ENCODE measurements at places on chromosomes 4 and X.

DNA sequence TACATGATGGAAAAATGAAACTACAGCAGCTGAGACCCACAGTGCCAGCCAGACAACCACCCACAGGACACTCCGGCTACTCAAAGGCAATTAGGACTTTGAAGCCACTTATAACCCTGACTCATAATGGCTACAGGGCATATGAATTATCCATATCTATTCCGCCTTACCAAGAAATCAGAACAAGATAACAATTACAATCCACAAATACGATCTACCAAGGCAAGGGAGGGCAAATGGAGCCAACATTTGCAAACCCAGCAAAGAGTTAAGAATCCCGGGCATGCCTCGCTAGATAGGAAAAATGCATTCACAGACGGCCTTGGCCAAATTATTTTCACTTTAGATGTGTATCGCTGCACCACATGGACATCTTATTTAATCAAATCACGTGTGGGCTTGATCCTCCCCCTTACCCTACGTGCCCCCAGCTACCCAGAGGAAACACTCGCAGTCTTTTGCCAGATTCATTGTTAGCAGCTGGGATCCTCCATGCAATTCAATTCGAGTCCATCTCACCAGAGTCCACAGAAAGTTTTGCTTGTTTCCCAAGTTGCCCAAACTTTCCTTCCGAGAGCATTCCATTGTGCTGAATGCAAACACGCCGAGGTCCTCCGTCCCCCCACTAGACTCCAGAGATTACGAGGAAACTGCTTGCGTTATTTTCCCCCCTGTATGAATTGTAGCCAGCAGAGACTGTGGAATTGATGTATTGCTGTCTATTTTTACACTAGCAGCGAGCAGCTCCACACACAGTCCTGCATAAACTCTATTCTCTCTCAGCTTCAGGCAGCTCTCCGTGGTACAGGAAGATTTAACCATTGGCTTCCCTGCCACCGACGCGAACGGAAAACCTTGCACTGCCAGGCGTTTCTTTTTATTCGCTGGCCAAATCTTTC is 1.2 kb downstream of the PPARGC1A start:
- no peak for DNase-seq

DNA sequence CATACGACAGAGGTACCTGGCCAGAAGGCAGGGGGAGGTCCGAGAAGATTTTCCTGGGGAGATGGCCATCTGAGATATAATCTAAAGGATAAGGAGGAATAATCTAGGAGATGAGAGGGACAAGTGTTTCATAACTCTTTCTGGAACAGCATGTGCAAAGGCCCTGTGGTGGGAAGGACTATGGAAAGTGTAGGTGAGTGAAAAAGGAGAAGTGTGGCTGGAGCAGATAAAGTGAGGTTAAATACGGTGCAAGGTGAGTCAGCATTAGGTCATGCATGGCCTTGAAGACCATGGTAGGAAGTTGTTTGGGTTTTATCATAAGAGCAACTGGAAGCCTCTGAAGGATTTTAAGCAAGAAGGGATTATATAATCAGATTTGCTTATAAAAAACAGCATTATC is 34.6 kb upstream of the MTM1 start:
- no peak for DNase-seq

DNA sequence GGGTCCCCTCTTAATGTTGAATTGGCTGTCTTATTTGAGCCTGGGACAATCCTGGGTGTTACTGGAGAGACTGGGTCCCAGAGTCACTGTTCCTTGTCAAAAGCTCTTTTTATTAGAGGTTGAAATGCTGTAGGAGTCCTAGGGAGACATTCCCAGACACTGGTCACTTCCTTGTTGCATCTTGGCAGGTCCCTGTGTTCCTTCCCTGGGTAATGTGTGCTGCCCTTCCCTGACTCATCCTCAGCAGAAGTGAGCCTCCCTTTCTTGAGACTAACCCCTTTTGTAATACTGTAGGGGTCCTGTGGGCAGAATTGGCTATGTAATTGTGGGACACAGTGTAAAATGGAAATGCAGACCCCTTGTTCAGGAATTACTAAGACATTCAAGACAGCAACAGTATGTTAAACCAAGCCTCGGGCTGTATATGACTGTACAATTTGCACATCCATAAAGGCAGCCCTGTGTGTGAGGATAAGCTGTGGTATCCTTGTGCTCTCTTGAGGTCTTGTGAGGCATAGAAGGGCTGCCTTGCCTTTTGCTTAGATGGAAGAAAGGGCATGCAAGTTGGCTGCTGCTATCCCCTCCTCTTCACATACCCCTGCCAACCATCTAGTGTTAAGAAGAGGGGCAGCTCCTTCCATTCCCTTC is 53.5 kb downstream of the DCLK2 start:
- no peak for DNase-seq

DNA sequence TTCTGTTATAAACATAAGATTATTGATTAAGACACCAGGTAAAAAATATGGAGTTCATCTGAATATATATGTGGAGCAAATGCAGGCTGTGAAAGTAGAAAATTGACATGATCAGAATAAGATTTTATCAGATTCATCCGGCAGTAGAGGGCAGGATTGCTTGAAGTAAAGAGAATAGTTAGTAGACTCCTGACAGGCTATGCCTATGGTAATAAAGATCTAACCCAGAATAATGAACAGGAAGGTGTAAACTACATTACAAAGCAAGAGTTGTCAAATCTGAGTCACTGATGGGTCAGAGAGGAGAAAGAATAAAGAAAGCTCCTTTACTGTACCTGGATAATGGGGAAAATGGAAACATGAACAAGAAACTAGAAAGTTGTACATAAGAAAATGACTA is 20.8 kb upstream of the TMEM184C start:
- DNase-seq, result no peak

DNA sequence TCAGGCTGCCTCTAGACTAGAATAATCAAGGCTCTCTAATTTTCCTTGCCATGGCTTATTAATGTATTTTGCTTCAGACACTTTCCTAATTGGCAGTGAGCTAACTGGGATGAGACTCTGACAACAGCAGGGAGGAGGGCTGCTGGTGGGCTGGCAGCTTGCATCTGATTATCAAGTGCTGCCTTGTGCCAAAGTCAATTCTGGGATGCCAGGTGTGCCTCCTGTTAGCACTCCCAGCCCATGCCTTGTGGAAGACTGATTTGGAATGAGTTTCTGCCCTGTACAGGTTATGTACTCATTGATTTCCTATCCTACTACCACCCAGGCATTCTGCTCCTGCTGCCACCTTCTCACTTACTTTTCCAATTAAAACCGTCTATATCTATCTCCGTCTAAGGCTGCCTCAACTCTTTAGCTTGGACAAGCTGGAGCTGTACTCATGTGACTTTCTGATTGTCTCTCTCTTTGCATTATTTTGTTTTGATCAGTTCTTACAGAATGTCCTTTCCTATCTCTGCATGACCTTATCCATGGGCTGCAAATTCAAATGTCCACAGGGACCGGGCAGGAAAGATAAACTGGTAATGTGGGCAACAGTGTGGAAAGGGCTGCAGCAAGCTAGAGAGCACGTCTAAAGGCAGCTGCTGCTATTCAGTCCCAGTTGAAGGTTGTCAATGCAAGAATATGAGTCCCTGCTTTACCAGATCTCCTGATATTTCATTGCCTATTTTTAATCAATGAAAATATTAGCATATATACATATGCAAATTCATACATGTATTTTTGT is 112.6 kb downstream of the GABRA2 start:
- DNase-seq, result no peak

DNA sequence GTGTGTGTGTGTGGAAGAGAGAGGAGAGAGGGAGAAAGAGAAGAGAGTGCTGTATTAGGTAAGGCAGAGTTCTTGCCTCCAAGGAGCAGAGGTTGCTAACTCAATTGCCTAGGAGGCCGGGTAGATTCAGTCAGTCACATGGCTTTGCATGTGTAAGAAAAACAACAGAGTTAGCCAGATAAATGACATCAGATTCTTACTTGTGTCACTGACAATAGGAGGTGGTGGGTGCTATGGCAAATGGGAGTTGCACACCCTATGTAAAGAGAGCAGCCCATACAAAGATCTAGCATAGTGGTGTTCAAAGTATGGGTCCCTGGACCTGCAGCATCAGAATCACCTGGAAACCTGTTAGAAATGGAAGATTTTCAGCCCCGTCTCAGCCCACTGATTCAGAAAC is 14.4 kb upstream of the PGRMC2 start:
- no peak for DNase-seq

DNA sequence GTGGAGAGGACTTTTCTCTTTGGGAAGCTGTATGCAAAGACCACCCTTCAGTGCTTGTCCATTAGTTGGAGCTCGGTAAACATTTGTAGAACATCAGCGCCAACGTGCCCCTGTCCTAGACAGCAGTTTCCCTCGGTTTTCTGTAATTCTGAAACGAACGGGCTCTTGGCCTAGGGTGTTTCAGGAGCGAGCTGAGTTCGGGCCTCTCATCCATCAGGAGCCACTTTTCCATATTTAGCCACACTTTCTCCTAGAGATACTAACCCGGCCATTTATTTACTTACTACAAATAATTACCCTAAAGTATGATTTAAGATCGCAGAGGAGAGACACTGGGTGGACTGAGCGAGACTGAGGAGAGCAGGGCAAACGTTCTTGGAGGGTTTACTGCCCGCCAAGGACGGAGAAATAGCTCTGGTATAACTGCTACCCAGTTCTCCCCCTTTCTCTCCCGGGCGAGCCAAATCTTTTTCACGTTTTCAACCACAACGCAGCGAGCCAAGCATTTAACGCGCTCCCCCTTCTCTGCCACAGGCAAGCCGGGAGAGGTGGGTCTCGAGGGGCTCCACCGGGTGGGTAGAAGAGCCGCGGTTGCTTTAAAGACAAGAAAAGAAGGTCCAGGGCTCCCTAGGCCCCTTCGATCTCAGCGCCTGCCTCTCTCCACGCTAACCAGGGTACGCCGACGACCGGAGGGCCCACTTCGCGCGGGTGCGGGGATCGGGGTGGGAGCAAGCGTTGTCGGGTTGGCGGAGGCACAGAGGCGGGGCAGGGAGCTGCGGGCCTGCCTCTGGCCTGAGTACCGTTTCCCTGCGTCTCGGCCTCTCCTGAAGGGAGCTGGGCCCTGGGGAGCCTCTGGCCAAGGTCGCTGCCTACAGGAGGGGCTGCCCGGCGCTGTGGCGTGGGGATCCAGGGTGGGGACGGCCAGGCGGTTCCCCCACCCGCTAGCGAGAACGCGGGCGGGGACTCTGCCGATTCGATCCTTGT is 10.8 kb upstream of the PITX2 start:
- DNase-seq, result no peak

DNA sequence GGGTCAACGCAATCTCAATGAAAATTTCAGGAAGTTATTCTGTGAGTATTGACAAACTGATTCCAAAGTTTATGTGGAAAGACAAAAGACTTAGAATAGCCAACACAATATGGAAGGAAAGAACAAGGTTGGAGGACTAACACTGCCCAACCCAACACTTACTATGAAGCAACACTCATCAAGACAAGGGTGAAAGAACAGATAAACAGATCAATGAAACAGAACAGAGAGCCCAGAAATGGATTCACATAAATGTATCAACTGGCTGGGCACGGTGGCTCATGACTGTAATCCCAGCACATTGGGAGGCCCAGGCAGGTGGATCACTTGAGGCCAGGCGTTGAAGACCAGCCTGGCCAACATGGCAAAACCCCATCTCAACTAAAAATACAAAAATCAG is 41.2 kb downstream of the FRYL start:
- no peak for DNase-seq

DNA sequence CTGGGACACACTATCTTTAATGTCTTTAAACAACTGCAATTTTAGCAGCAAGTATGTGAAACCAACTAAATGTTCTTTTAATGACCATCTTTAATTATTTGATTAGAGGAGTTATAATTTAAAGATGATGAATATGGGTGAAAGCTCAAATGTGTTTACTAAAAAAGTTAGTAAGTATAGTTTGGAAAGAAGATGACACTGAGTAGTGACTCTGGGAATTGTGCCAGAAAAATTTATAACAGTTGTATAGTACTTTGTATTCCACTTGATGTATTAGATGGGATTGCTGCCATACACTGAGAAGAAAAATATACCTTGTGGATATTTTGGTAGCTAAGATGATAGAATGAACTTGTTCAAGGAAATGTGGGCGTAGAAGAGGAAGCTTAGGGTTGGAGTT is 19.5 kb upstream of the PACRGL start:
- DNase-seq, result no peak

DNA sequence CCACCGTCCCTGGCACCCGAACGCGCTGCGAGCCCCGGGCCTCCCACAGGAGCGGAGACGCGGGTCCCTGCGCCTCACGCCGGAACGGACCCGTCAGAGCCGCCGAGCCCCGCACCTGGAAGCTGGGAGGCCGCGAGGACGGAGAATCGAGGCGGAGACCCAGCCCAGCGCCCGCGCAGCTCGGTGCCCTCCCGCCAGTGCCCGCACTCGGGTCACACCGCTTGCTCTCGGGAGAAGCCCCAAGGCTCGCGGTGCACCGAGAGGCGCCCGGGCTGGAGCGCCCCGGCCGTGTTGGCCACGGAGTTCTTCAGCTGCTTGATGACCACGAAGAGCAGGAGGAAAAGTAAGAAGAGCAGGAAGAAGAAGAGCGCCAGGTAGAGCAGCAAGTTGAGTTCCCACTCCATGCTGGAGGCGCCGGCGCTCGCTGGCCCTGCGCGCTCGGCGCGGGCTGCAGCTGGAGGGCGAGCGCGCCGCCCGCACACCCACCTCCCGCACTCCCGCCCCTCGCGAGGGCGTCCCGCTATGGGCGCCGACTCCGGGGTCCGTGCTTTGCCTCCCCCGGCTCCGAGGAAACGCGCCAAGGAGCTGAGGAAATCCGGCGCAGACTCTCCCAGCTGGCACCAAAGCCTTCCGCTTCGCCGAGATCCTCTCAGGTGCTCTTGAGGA is at the start of gene SMIM43:
Gene SMIM43, minus strand, starts transcription at position 463 of the 666 bp plus-strand sequence. Its CDS starts 59 bp downstream, at position 404.
- no peak for DNase-seq

- DNase-seq, result no peak
Measured at GRCh38 chrX:150192816-150193215, 170.3 kb upstream of the MAMLD1 start.

DNA sequence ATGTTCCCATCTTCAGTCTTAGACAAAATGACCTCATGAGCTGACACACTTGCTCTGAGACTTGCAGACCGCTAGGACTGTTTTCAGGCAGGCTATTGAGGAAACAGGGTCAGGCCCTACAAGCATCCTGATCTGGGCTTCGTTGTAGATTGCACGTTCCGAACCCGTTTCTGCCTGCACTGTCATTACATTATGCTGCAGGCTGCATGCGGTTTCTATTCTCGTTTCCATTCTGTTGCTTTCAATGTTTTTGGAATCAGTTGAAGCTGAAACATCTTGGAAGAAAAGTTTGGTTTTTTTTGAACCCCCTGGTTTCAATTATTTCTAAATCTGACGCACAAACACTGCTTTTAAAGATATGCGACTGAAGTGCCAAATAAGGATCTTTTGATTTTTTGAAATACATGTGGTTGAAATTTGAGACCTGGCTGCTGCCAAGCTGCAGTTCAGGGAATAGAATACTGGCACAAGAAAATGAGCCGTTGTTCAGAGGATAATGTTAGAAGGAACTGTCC is 716.1 kb upstream of the INTU start:
- no peak for DNase-seq

- no peak for DNase-seq
Measured at GRCh38 chrX:15465347-15465746, 27.8 kb downstream of the PIR start.

- DNase-seq, result no peak
Measured at GRCh38 chr4:8581094-8581861, 1.1 kb downstream of the GPR78 start.

- no peak for DNase-seq
Measured at GRCh38 chr4:186688150-186688943, 35.3 kb downstream of the FAT1 start.
